ENCODE measurements at places on chromosomes 3 and 15. TPM values are rescaled to one million over a fixed set of nuclear protein-coding genes. Genes with fewer than 3 reads are reported as not detected.

GRCh38 chr3:174355505-174355904 lies 503.6 kb upstream of the NAALADL2 start:
- DNase-seq, result no peak

DNA sequence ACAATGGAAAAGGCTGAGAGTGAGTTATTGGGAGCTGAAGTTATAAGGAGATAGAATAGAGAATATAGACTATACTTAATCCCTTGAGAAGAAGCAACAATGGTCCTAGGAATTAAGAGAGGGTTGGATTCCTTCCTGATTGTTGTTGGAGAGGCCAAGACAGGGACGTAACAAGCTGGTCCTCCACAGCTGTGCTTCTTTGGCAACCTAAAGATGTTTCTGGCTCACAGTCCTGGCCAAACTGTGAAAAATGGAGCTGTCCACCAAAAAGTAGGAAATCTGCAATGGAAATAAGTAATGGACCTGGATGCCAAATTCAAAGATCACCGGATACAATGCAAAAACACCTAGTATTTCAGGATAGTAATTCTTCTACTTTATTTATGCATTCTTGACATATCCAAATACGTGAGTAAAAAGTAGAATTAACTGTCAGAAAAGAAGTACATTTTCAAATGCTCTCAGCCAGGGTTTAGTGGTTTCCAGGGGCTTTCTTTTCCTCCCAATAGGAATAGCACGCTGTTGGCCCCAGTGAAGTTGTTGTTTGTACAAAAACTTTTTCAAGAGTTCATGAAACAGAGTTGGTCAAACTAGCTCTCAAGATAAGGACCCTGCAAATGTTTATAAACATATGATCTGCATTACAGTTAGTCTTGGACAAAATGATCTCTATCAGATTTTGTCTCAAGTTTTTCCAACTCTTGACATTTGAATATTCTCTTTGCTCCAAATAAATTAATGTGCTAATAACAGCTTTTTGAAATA lies 28.3 kb downstream of the CERS3 start:
- DNase-seq, result no peak

DNA sequence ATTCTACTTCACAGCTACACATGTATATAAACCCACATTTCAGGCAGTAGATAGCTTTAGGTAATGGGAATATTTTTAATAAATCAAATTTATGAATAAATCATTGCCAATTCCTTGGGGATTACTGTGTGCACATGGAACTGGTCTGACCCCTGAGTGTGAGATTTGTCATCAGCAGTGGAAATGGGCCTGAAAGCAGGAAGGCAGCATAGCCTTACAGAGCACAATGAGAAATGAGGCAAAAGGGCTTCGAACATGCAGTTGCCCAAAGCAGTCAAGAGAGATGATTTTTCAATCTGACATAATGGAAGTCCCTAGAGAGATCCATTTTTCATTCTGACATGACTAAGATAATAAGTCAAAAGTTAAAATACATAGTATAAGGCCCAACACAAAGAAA lies 599.2 kb downstream of the TUSC7 start:
- no peak for DNase-seq

DNA sequence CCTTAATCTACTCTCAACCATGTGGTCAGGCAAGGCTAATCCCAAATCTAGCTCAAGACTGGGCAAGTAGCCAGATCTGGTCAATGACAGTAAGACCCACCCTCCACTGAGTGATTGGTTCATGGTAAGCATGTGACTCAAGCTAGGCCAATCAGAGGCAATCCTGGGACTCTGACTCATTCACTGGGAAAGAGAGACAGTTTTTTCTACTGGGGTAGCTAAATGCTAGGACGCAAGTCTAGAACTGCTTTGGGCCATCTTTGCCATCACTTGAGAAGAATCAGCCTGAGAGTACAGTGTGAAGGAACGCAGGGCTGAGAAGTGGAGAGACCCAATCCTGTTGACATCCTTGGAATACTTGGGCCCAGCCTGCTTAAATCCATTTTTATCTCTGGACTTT lies 9.4 kb upstream of the RAD18 start:
- DNase-seq, result no peak

DNA sequence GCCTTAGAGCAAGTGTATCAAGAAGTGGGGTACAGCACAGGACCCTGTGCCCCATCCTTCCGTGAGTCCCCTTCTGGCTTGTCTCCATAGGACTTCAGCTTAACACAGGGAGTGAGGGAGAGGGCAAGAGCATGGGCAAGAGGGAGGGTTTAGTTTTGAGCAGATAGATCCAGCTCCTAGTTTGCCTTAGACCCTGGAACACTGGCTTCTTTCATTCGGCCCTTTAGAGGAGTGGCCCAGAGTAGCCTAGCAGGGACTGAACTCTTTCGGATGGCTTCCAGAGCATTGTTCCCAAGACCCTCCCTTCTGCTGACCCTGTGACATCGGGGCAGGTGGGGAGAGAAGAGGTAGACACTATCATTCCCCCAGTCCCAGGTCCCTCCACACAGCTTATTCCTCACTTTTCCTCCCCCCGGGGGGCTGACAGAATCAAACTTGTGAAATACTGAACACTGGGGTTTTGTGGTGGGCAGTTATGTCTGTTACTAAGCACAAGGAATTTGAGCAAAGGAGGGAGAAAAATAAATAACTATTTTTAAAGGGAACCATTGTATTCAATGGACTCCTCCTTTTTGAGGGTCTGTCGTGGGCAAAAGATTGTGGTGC lies 289.6 kb upstream of the C2CD4B start:
- no peak for DNase-seq

DNA sequence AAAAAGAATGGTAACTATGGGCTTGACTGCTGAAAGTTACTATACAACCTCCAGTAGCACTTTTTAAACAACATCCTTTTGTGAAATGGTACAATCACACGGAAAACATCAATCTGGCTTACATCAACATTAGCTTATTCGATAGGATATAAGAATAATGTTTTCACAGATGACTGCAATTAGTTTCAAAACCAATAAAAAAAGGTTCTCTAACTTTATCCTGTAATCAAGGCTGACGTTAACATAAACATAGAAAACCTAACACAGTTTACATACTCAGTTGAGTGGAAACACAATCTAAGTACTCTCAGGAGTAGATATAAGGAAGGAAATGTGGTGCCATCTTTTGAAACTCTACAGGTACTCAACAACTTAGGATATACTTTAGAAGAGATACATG lies 102.2 kb downstream of the DLG1 start:
- no peak for DNase-seq

DNA sequence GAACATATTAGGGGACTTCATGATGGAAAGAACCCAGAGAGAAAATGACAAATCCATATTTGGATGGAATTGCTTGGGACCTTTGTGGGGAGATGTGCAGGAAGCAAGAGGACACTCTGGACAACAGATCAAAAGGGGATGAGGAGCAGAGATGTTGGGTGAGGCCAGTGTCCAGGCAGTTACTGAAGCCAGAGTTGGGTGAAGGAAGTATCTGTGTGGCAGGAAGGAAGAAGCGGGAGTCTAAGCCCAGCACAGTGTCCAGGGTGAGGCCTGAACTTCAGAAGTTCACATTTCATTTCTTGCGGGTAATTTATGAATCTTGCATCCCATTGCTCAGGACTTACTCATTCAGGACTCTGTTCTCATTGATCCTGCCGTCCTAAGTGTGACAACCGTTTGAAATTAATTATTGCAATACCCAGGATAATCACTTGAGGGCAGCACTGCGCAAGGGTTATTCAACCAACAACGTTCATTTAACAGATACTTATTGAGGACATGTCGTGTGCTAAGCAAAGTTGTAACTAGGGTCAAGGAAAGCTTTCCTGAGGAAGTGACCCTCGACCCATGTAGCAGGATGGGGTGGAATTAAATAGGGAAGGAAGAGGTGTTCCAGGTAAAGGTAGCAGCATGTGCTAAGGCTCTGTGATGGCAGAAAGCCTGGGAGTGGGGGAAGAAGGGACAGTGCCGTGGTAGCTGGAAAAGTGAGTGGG lies 61.3 kb upstream of the CMTM8 start:
- peak; percentile 72 for DNase-seq

- DNase-seq, result peak; percentile 93
Observed at GRCh38 chr3:185976977-185977678, 39.3 kb upstream of the TRA2B start.

- DNase-seq, result no peak
Observed at GRCh38 chr3:197504641-197505121, 51.1 kb downstream of the BDH1 start.

- no peak for DNase-seq
Observed at GRCh38 chr15:88036154-88036839, 220.2 kb downstream of the NTRK3 start.

DNA sequence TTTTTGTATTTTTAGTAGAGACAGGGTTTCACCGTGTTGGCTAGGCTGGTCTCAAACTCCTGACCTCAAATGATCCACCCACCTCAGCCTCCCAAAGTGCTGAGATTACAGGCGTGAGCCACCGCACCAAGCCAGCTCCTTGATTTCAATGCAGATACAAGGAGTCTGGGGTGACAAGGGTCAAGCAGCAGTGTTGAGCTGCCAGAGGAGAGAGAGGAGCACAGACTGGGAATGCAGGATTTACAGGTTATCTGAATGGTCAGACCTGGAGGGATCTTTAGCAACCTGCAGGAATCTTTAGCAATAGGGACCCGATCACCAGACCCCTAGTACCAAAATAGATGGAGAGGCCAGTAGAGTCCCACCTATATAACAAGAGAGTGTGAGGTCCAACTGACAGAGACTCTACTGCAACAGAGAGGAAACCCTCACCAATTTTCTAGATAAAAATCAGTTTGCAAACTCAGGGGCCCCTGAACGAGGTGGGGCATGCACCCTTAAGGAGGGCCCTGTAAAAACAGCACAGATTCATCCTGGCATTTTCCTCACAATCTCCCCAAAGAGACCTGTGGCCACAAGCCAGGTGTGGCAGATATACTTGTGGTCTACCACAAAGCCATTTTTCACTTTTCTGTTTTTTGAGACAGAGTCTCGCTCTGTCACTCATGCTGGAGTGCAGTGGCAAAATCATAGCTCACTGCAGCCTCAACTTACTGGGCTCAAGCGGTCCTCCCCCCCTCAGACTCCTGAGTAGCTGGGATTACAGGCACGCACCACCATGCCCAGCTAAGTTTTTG lies 10.7 kb upstream of the SHISA5 start:
- DNase-seq, result peak; percentile 39

DNA sequence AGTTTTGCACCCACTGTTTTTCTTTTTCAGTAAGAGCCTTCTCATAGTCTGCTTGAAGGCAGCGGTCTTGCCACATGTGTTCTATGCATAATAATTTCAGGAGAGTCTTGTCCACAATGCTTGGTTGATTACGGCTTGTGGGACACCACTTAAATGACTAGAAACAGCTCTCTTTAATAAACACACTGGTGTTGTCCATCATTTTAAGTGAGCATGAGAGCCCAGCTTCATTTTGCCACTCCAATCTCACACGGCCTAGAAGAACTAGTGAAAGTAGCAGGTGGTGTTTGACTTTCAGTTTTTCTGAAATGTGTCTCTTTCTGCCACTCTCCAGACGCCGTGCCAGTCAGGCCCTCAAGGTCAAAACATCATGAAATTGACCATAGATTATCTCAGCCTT lies 292.1 kb downstream of the LPP start:
- DNase-seq, result no peak

ITPKA gene
- 4.2 TPM for total RNA-seq

ADAMTSL3 gene
- total RNA-seq, result not detected

DUOXA2 gene
- total RNA-seq, result not detected

GABRR3 gene
- total RNA-seq, result not detected

CASR gene
- total RNA-seq, result 0.05 TPM

UACA gene
- total RNA-seq, result 6.6 TPM

SIAH2 gene
- 85.7 TPM for total RNA-seq

LHFPL4 gene
- not detected for total RNA-seq
